ENCODE measurements at places on chromosomes 6 and 20. TPM values are rescaled to one million over a fixed set of nuclear protein-coding genes. Genes with fewer than 3 reads are reported as not detected.

OR12D3 gene
- total RNA-seq = not detected

DLL1 gene
- 1.0 TPM for total RNA-seq

PRR3 gene
- total RNA-seq = 5.7 TPM

TSBP1 gene
- total RNA-seq = not detected

SMLR1 gene
- not detected for total RNA-seq

RIMS4 gene
- 0.13 TPM for total RNA-seq

RAB44 gene
- 0.13 TPM for total RNA-seq

SASH1 gene
- 145 TPM for total RNA-seq

RFX6 gene
- total RNA-seq = not detected

CGAS gene
- total RNA-seq = 7.9 TPM

C6orf58 gene
- total RNA-seq = not detected
